Ecto neural progenitor cell (in vitro differentiated cells): ENCODE measurements at places on chromosomes 12 and 14.

- no peak for DNase-seq
Observed at GRCh38 chr14:88841741-88842140, 17.3 kb downstream of the TTC8 start.

DNA sequence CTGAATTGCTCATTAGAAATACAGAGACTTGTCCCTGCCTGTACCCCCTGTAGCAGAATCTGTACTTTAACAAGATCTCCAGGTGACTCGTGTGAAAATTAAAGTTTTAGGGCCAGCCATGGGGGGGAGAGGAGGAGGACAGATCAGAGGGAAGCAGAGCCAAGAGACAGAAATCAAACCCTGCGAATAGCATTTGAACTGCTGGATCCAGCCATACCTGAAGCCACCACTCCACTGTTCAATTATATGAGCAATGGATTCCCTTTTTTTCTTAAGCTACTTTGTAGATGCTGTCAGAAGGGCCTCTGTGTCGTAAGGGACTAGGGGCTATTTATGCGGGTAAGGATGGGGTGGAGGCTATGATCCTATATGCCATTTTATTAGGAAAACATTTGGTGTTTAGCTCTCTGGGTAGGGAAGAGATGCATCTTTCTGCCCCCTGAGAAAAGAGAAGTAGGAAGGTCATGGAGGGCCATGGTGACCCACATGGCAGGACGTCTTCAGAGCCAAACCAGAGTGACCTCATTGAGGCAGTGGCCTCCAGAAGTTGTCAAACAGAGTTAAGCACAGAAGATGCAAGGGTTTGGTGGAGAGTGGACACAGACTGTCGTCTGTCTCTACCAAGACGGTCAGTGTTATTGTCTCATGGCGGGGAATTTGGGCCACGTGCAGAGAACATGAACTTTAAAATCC lies 203.9 kb downstream of the PHETA1 start:
- no peak for DNase-seq

DNA sequence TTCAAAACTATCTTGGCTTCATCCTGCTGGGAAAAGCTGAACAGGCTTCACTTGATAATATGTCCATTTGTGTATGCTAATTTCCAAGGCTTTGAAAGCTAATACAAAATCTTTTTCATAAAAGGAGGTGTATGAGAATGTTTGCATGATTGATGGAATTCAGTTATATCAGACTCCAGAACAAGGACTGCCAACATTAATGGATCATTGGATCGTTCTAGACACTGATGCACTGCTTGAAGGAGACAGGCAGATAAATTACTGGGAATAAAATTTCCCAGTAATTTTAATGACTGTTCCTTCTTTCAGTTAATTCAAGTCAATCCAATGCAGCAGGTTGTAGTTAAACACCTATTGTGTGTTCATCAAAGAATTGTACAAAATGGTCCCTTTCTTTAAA lies 466 bp downstream of the GPRC5D start:
- no peak for DNase-seq

DNA sequence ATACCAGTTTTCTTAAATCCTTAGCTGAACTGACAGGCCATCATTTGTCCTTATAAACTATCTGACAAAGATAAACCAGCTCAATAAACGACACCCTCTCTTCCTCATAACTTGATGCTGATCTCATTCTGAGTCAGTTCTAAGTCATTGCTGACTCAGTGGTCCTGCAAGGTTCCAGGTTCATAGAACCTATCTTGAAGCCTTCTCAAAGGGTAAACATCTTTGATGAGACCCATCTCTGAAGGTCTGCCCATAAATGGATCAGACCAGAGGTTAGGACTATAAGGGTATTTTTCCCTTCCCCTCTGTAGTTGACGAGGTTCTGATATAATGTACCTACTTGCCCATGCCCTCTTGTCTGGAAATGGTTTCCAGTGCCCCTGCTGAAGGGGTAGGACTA lies 11.9 kb downstream of the NAA25 start:
- DNase-seq: no peak

DNA sequence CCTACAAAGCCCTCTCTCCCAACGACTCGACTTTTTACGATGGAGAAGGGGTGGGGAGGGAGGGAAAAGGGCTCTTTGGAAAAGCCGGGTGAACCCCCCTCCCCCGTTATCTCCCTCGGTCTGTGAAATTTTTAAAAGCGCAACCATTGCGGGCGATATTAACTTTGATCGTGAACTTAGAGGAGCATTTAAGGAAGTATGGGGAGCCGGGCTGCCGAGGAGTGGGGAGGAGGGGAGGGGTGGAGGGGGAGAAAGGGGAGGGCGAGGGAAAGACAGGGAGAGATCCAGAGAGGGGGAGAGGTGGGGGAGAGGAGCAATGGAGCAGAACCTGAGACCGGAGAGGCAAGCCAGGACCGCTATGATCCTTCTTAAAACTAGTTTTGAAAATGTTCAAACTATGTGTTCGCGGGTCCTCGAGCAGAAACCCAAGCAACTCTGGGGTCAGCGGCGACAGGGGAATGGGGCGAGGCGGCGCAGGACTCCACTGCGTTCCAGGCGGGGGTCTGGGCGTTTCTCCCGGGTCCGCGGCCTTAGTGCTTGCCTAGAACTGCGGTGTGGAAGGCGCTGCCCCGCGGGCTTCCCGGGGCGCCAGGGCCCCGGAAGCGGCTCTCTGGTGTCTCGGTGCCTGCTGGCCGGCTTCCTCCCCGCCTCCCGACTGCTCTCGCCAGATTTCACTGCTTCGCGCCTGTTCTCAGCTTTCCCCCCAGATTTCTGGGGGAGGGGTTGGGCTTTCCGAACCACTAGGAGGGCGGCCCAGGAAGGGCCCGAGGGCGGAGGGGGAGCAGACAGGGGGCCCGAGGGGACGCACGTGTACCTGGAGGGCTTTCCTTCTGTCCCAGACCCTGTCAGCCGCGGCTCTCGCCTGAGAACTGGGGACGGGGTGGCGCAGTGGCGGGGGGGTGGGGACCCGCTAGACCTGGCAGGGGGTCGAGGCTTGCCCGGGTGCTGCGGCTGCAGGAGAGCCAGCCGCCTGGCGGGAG lies at the start of gene HOTAIR:
Gene HOTAIR, minus strand, starts transcription at position 871 of the 980 bp plus-strand sequence.
- DNase-seq: no peak

- DNase-seq: no peak
Observed at GRCh38 chr12:71892059-71892458, 46.6 kb upstream of the TPH2 start.

- no peak for DNase-seq
Observed at GRCh38 chr12:4807116-4807783, 87.0 kb downstream of the GALNT8 start.

GRCh38 chr14:25140411-25140810 lies 90.5 kb upstream of the STXBP6 start:
- DNase-seq: no peak

DNA sequence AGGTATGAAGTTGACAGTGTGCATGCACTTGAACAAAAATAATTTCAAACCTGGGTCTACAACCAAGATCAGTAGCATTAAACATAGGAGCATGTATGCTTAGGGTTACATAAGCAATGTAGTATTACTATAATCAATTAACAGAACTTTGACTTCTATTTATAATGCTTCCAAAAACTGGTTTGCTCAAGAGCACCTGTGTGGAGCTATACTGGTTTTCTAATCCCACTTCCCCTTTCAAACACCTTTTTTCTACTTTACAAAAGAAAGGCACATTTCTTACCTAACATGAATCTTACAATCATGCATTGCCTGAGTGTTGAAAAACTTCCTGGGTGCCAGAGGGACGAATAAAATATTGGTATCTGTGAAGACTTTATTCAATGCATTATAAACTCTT lies 72.7 kb downstream of the EFCAB11 start:
- DNase-seq: no peak

DNA sequence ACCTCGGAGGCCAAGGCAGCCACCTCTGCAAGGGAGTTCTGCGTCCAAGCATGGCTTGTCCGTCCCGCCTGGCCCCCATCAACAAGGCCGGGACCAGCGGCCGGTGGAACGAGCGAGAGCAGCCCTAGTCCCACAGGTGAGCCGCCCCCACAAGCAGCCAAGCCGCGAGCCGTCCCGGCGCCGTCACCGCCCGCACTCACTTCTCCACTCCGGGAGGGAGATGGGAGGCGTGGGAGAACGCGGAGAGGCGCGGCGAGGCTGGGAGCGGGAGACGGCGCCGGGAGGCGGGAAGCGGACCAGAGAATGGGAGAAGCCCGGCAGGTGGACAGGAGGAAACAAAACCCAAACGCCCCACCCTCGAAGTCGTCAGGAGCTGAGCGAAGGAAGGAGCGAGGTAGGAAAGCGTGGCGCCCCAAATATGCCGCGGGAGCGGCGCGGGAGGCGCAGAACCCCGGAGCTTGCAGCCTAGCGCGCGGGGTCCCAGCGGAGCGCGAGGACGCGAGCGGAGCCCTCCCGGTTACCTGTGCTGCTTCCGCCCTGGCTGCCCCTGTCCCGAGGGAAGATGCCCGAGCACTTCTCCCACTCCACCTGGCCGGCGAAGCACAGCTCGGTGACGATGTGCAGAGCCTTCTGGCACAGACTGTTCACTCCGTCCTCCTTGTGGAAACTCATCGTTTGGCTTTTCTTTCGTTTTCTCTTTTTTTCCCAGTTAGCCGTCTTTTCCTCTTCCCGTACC lies 600 bp downstream of the SYT10 start:
- DNase-seq: peak; percentile 71

GRCh38 chr12:107318806-107319532 lies 225.6 kb upstream of the CRY1 start:
- DNase-seq: peak; percentile 79

DNA sequence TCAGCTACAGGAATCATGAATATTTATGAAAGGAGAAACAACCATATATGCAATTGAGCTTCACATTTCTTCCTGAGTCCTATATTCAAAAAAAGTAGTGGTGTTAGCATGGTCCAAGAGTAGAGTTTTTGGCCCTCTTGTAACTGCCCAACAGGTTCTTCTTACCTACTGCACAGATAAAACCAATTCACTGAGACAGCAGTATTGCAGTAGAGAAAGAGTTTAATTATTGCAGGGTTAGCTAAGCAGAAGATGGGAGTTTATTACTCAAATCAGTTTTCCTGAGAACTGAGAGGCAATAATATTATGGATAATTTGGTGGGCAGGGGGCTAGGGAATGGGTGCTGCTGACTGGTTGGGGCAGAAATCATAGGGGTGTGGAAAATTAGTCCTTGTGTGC lies 6.5 kb upstream of the CIPC start:
- DNase-seq: no peak

GRCh38 chr14:21163871-21164291 lies 8.0 kb upstream of the OR5AU1 start:
- DNase-seq: no peak

GRCh38 chr12:3744229-3744901 lies 8.5 kb downstream of the CRACR2A start:
- peak; percentile 32 for DNase-seq

GRCh38 chr12:53298164-53298563 lies 1.3 kb upstream of the MYG1 start:
- no peak for DNase-seq

- no peak for DNase-seq
Observed at GRCh38 chr12:129558036-129558435, 345.8 kb downstream of the TMEM132D start.

DNA sequence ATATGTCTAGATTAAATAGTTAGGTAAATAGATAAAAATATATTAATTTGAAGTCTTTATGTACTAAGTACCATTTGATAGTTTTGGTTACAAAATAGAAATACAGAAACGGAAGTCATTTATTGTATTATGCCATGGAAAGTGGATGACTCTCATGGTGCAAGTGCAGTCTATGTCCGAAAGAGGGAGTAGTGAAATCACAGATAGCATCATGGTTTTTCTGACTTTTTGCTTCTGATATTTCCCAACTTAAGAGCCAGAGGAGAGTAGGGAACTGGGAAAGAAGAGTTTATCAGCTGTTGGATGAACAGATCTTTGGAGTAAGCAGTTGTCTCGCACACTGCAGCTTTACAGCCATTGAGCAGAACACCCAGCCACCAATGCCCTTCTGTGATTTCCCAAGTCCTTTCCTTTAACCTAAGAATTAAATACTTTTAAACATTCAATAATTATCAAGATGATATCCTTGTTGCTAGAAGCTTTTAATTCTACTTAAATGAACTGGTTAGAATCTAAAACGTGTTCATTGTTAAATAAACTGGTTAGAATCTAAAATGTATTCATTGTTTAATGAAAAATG lies 18.4 kb upstream of the SRGAP1 start:
- no peak for DNase-seq

DNA sequence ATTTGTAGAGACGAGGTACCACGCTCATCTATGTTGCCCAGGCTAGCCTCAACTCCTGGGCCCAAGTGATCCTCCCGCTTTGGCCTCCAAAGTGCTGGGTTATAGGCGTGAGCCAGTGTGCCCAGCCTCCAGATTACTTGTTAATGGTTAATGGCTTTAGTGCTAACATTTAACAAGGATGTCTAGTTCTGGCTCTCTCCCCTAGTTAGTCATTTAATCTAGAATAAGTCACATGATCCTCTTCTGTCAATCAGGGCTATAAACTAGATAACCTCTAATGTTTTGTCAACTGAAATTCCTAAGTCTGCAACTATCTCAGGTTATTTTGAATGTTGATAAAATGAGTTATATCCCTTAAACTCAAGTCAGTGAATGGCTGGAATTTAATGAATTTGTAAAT lies 15.7 kb downstream of the ACTR6 start:
- DNase-seq: no peak

- DNase-seq: no peak
Observed at GRCh38 chr12:31300341-31300740, 25.6 kb downstream of the SINHCAF start.

DNA sequence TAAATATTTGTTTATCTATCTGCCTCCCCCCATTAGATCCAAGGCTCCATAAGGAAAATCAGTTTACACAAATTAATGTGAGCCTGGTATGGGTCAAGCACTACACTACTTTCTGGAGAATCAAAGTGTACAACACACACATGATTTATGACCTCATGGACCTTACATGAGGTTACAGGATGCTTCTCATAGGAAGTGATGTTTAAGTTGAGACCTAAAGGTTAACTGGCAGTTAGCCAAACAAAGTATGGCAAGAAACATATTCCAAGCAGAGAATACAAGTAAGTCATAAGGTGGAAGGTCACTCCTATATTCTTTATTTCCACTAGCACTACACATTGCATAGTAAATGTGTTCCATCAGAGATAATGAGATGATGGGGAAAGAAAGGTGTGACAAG lies 39.2 kb downstream of the OSBPL8 start:
- no peak for DNase-seq

GRCh38 chr12:93466625-93467350 lies 526 bp upstream of the MRPL42 start:
- DNase-seq: no peak

DNA sequence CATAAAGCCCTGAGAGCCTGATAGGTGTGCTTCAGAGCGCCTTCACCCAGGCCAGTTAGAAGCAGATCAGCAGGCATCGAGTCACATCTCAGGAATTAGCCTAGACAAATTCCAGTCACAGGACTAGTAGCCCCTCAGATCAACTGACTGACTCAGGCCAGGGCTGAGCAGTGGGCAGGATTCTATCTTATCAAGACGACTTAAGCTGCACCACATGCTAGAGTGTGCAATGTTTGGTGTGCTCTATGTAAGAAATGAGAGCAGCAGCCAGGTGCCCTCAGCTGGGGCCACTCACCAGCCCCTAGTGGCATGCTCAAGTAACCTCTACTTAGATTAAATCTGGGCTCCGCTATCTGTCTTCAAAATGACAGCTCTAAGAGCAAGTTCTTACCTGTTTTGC lies 19.7 kb upstream of the NGB start:
- no peak for DNase-seq

GRCh38 chr12:123973552-123974341 lies 732 bp downstream of the ZNF664 start:
- peak; percentile 79 for DNase-seq
